Globus pallidus (tissue), 1 donor: ENCODE measurements at places on chromosomes 4 and X.

- no peak for DNase-seq
Observed at GRCh38 chr4:7158081-7158750, 34.1 kb upstream of the SORCS2 start.

DNA sequence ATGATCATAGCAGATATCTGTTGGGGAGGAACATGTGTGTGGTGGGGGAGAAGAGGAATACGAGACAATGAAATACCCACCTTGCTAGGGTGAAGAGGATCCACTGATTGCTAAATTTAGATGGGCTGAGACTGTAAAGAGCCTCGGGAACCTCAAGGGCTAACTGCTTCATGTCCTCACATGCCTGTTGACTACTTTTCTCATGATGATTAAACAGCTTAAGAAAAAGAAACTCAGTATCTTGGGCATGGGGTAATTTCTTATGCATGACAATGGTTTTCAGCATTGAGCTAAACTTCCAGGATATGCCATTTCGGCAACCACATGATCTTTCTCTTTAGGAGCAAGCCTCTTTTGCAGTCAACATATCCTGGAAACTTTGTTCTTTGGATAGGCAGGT, 3.9 kb upstream of the LNX1 start:
- no peak for DNase-seq

DNA sequence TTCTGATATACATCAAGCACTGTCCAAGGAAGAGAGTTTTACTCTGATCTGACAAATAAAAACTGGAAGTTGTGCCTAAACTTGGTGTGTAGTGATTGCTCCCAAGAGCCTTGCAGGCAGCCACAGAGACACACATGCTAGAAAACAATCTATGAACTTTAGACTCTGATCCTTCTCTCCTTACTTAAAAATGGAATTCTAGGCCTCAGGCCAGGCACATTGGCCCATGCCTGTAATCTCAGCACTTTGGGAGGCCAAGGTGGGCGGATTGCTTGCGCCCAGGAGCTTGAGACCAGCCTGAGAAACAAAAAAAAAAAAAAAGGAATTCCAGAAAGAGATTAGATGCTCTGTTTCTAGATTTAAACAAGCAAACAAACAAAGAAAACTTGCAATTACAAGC, 45.6 kb upstream of the S100G start:
- no peak for DNase-seq

DNA sequence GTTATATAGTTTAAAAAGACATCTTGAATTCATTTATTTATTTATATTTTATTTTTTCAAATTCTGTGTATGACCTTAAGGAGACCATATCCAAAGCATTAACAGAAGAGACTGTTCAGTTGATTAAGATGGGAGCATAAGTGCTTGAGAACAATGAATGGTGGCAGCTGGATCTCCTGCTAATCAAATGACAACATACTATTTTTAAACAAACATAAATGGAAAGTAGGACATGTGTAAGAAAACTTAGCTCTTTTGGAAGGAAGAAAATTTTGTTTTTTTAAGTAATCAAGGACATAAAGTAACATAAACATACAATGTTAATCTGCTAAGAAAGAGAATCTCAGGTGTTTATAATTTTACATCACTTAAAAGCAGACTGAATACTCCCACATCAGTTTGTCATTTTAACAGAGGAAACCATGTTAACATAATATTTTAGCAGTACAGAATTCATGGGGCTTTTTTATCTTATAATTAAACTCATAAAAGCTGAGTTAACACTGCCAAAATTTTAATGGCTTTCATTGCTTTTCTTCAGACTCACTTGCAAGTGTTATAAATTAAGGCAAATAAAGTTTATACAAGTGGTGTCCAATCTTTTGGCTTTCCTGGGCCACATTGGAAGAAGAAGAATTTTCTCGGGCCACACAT, 95.1 kb downstream of the MAD2L1 start:
- no peak for DNase-seq

DNA sequence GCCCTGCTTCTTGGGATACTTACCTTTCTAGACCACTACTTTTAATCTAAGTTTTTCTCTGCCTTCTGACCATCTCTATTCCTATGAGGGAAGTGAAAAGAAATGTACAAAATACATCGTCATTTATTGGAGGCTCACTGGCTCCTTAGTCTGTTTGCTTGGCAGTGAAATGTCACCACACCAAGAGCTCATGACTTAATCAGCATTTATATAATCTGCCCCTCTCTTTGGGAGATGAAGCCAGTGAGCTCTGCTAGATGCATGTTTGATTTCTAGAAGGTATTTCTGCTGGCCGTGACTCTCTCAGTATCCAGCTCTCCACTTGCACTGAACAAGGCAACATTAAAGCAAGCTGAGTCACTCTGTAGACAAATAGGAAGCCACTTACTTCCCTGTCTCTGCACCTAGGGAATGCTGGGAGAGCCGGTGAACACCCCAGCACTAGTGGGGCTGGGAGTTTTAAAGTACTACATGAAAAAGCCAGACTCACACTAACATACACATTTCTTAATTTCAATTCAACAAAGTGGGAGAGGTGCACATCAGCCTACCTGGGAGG, 79.1 kb downstream of the MID1IP1 start:
- DNase-seq: no peak

- DNase-seq: no peak
Observed at GRCh38 chr4:168841672-168842019, 168.4 kb downstream of the CBR4 start.
